RWPE1 (cell line): ENCODE measurements at places on chromosomes 5 and 9.

GRCh38 chr5:54148858-54149257, 161.5 kb downstream of the ARL15 start:
- no peak for DNase-seq

- no peak for DNase-seq
These were observed 11.0 kb downstream of the NCS1 start for GRCh38 chr9:130183133-130183762.

GRCh38 chr9:119375892-119376291, 6.7 kb upstream of the BRINP1 start:
- DNase-seq = peak; percentile 26

GRCh38 chr9:90773617-90774016, 28.0 kb upstream of the SYK start:
- peak; percentile 62 for DNase-seq

DNA sequence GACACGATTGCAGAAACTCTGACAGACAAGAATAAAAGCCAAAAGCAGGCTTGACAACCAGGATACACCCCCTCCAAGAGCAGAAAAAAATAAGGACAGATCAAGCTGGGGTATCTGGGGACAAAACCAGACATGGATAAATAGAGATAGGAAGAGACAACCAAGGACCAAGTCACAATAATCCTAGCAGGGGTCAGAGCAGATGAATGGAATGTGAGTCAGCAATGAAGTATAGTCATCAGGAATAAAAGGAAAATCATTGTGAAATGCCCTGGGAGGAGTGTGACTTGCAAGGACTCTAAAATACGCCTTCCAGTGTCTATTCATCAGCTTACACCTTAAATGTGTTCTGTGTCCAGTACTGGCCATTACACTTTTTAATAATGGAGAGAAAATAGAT, 206.8 kb downstream of the CAAP1 start:
- peak; percentile 25 for DNase-seq

- no peak for DNase-seq
These were observed 115.9 kb downstream of the FEM1C start for GRCh38 chr5:115428676-115429075.

GRCh38 chr9:93812410-93812668, 142.8 kb downstream of the BARX1 start:
- no peak for DNase-seq

GRCh38 chr5:129717751-129718310, 30.1 kb upstream of the MINAR2 start:
- DNase-seq = no peak

GRCh38 chr5:95641741-95642220, 4.8 kb upstream of the RFESD start:
- no peak for DNase-seq

DNA sequence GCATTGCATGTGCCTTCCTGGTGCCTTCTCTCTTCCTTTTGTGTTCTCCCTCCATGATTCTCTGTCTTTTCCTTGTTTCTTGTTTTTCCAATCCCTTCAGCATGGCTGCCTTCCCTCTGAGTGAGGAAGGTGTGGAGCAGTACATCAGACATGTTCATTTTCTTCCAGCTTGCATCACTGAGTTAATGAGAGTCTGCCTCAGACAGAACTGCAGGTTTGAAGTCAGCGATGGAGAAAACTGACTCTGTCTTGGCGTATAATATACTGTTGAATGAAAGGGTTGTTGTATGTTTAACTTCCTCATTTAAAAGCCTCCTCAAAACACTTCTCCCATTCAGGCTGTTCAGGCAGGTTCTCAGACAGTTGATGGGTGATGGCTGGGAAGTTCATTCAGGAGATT, 129.3 kb downstream of the KDM4C start:
- no peak for DNase-seq

DNA sequence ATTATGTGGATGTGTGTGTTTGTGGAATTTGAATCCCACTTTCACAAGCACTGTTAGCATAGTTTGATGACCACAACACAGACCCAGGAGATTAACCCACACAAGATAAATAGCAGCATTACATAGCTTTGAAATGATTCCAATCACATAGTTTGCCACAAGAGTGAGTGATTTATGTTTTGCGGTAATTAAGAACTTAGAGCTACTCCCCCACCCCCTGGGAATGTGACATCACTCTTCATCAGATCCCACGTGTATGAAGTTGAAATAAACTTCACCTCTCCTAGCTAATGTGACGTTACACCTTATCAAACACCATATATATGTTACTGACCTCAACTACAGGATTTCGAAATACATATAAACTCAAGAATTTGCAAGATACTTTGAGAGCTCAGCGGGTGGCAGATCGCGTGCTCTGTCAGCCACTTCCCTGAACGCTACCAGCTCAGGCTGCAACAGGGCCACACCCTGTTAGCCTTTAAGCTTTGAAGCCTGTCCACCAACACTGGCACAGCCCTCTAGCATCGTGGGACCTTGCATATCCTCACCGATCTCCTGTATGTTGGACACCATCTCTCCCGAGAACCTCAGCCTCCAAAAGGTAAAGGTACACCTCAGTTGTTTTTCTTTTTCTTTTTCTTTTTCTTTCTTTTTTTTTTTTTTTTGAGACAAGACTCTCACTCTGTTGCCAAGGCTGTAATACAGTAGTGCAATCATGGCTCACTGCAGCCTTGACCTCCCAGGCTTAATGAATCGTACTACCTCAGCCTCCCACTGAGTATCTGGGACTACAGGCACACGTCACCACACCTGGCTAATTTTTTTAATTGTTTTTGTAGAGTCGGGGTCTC, 1.7 kb upstream of the AGTPBP1 start:
- peak; percentile 88 for DNase-seq

GRCh38 chr5:108703313-108703712, 44.4 kb upstream of the FER start:
- DNase-seq = no peak

DNA sequence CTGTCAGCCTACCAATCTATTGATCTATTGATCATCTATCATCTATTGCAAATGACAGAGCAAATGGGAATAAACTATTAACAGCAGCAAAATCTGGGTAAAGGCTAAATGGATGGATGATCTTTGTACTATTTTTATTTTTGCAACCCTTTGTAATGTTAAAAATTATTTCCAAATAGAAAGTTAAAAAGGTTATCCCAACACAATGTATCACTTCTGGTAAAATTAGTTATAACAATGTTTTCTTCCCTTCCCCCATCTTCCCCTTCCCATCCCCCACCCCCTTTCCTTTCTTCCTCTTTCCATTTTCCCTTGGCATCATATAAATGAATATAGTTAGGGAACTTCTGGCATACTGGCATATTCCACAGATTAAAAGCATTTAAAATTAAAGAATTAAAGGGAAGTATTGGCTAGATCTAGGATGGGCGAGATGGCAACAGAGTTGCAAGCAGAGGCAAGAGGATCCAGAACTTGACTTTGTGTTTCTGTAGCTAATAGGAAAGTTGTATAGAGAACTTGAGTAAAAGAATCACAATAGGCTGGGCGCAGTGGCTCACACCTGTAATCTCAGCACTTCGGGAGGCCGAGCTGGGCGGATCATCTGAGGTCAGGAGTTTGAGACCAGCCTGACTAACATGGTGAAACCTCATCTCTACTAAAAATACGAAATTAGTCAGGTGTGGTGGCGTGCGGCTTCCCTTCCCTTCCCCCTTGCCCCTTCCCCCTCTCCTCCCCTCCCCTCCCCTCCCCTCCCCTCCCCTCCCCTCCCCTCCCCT, 66.6 kb upstream of the TAF11L2 start:
- DNase-seq = no peak

DNA sequence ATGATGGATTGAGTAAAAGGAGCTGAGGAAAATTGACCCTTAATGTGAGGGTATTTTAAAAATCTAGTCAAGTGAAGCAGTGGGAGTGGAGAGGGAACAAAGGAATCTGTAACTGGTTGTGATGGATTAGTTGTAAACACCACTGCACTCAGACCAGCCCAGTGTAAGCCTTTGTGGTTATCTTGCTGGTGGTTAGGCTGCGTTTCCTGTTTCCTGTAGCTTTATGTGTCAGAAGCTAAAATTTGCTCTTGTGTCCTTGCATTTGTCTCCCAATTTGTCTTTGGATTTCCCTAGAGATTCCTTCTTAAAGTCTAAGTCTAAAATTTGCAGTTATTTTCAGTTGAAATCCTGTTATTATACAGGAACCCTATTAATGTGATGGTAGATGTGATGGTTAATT, 6.3 kb downstream of the IFNA21 start:
- DNase-seq = no peak

GRCh38 chr9:89077519-89077918, 86.3 kb downstream of the S1PR3 start:
- no peak for DNase-seq

GRCh38 chr5:78783434-78784130, 135.0 kb upstream of the LHFPL2 start:
- no peak for DNase-seq

- no peak for DNase-seq
These were observed 2.1 kb downstream of the CPLANE1 start for GRCh38 chr5:37247036-37247435.

GRCh38 chr5:114477816-114478334, 116.0 kb downstream of the KCNN2 start:
- DNase-seq = no peak
